Activated CD4-positive, alpha-beta T cell treated with anti-CD3 and anti-CD28 coated beads, Interleukin-2, amount 10 ng/mL, durations not matched to agents 7 days and 5 days (primary cell): ENCODE measurements at places on chromosomes 3 and 15. TPM values are rescaled to one million over a fixed set of nuclear protein-coding genes. Genes with fewer than 3 reads are reported as not detected.

Gene RASL12
- not detected for total RNA-seq

Gene PTPN23
- 34.9 TPM for total RNA-seq

Gene EXD1
- total RNA-seq: not detected

Gene C3orf70
- not detected for total RNA-seq

Gene NPAP1
- total RNA-seq: not detected

Gene CRABP1
- total RNA-seq: not detected

Gene SERINC4
- total RNA-seq: 0.50 TPM

Gene LMAN1L
- 0.87 TPM for total RNA-seq

Gene COL7A1
- total RNA-seq: 1.3 TPM

Gene C3orf22
- total RNA-seq: not detected

Gene CCDC80
- not detected for total RNA-seq

Gene AMIGO3
- total RNA-seq: not detected
